ENCODE measurements at places on chromosomes 1 and 21. TPM values are rescaled to one million over a fixed set of nuclear protein-coding genes. Genes with fewer than 3 reads are reported as not detected.

GRCh38 chr1:168419736-168420135 lies 124.1 kb downstream of the XCL2 start:
- no peak for DNase-seq

The VSIG8 gene
- not detected for total RNA-seq

- no peak for DNase-seq
Observed at GRCh38 chr1:89652373-89652772, 19.5 kb downstream of the LRRC8C start.

DNA sequence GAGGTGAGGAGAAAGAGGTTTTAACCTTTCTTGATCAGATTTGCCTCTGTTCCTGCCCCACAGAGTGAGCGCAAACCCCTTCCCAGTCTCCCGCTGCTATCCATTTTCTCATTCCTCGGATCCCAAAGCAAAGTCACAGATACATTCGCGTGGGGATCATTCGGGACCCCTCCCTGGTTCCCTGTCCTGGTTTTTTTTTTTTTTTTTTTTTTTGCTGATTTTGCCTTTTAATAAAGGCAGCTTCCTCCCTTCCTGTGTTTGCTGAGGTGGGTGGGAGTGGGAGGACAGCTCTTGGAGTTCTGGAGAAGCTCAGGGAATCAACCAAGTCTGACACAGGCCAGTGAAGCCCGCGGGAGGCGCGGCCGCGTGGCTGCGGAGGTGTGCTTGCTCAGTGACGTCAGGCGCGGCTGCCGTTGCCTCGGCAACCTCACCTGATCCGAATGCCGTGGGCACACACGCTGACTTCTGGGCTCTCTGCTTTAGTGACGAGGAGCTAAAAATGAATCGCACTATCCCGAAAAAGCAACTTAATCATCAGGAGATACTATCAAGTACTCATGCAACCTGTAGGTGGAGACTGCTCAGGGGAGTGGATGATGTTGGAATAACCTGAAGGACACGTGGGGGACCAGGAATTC lies 106.4 kb downstream of the TBX19 start:
- no peak for DNase-seq

DNA sequence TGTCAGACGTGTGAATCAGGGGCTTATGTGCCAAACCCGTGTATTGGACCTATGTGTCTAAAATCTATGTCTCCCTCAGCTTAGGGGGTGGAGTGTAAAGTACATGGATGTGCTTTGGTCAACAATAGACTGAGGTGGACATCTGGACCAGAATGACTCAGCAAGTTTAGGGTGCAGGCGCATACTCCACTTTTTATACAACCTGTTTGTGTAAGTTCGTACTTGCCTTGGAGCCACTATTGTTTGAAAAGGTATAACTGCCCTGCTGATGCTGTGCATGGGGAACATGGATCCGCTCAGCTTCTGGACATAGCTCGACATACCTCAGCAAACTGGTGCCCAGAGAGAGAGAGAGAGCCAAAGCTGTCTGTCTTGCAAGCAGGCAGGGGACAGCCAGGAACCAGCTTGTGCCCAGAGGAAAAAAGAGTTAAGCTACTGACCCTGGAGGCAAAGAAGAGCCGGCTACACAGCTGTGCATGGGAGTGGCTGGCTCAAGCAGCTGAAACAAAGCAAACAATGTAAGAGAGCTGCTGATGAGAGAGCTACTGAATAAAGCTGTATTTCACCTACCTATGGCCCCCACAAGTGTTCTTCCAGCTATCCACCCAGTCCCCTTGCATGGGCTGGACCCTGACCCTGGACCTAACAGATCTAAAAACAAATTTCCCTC lies 41.2 kb downstream of the GJA5 start:
- no peak for DNase-seq

DNA sequence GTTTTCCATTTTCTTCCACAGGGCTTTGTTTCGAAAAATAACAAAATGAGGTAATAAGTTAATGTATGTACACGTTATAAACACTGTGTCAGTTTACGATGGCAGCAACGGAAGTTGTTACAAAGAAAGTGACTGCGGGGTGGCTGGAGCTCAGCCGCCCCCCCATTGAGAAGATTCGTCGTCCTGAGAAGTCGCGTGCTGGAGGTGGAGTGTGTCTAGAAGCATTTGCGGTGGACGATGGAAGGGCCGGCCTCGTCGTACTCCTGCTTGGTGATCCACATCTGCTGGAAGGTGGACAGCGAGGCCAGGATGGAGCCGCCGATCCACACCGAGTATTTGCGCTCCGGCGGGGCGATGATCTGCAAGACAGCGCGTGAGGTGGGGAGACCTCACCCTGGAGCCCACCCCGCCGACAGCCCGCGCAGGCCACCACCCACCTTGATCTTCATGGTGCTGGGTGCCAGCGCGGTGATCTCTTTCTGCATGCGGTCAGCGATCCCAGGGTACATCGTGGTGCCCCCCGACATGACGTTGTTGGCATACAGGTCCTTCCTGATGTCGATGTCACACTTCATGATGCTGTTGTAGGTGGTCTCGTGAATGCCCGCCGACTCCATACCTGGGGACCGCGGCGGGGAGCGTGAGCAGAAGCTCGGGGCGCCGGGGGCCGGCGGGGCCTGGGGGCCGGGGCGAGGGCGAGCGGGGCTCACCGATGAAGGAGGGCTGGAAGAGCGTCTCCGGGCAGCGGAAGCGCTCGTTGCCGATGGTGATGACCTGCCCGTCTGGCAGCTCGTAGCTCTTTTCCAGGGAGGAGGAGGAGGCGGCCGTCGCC lies 2.4 kb downstream of the ACTA1 start:
- DNase-seq: no peak

GRCh38 chr1:172487550-172487949 lies 43.7 kb upstream of the PIGC start:
- no peak for DNase-seq

- DNase-seq: no peak
Observed at GRCh38 chr1:241411776-241412338, 54.9 kb upstream of the RGS7 start.

- DNase-seq: no peak
Observed at GRCh38 chr21:16767201-16767600, 745.6 kb upstream of the CXADR start.

DNA sequence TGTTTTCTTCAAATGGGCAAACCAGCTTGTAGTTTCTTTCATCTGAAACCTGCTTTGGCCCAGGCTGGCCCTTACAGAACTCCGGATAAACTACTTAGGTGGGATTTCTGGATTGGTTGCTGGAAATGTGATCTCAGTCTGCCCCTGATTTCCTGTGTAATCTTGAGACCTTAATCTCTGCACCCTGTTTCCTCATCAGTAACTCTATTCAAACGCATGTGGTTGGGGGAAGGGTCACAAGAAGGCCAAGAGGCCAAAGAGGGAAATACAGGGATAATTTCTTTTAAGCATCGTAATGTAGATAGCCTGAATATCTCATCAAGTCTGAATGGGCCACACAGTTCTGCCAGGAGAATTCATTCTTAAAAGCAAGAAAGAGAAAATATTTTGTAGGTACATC lies 483.6 kb downstream of the LTN1 start:
- DNase-seq: no peak

DNA sequence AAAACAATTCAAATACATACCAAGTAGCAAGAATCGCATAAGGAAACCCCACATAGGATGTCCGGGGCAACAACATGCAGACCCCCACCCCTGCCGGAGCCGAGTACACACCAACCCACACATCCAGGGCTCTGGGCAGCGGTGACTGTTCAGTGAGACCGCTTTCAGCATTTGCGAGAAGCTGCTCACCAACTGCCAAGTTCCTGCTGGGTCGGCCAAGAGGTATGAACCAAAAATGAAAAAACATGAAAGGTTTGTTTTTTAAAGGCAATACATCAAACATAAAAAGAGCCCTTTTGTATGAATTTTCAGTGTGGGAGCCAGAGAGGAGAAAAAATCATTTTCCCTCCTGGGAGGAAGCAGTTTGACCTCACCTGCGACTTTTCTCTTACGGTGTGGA lies 92.3 kb downstream of the SIM2 start:
- DNase-seq: no peak

The HMCN1 gene
- 45.9 TPM for total RNA-seq

The TRNP1 gene
- 13.3 TPM for total RNA-seq

Data from omental fat pad (tissue), 4 donors.